ENCODE measurements at places on chromosomes 7 and 10. TPM values are rescaled to one million over a fixed set of nuclear protein-coding genes. Genes with fewer than 3 reads are reported as not detected.

The ZNF467 gene
- total RNA-seq, result 4.5 TPM

The DCLRE1C gene
- 19.3 TPM for total RNA-seq

The AGR2 gene
- total RNA-seq, result not detected

The PLOD3 gene
- 69.5 TPM for total RNA-seq

The ADCK2 gene
- total RNA-seq, result 26.7 TPM

The LRMDA gene
- total RNA-seq, result 8.6 TPM

The OGA gene
- 184 TPM for total RNA-seq

The PROSER2 gene
- 10.2 TPM for total RNA-seq

All from thoracic aorta endothelial cell (primary cell).